ENCODE measurements at places on chromosomes 11 and 22.

- DNase-seq: peak; percentile 90
Measured at GRCh38 chr11:86041975-86042378, 26.9 kb downstream of the PICALM start.

DNA sequence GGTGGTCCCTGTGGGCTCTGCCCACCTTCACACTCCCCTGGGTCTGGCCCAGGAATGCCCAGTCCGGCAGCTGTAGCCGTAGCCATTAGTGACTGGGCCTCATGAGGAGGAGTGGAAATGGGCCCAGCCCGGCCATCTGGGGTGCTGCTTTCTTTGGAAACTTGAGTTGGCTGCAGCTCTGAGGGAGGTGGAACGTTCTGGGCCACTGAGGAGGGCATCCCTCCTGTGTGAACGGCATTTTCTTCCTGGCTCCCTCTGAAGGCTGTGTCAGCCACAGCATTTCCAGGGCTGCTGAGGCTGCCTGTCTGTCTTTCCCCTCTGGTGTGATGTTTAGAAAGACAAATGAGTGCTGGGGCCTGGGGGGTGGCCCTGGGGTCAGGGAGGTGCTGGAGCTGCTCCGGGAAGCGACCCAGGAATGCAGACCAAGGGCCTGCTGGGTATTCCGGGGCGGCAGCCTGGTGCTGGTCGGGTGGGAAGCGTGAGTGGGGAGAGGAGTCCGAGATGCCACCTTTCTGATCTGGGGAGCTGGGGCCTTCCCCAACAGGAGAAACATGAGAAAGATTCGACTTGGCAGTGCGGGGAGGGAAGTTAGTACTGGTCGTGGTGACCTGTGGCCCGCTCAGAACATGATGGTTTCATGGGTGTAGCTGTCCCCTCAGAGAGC is 27.1 kb downstream of the PTDSS2 start:
- DNase-seq: peak; percentile 10

DNA sequence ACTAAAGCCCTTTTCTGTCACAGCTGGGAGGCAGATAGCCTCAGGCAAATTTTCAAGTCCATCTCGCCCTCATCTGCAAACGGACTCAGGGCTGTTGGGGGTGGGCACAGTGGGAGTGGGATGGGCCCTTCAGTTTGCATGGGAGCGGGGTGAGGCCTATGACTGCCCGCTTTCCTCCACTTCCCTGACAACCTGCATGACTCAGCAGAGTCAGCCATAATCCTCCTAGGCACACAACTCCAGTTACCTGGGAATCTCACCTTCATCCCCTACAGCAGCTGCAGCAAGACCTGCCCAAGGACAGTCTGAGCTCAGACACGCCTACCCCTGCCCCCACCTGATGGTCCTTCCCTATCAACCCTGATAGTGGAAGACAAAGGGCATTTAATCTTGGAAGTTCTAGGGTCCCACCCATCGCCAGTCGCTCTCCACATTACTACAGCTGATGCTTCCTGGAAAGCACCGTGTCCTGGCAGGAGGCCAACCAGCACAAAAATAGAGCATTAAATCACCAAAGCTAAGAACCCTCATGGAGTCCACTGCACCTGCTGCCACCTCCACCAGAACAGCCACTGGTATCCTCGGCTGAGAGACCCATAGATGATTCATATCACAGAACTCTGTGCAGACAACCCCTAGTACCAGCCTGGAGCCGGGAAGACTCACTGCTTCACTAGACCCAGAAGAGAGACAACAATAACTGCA is 319.3 kb downstream of the DCDC1 start:
- no peak for DNase-seq

- DNase-seq: no peak
Measured at GRCh38 chr11:134385774-134386565, 26.1 kb downstream of the B3GAT1 start.

- no peak for DNase-seq
Measured at GRCh38 chr22:49202226-49202625, 625.4 kb downstream of the BRD1 start.

GRCh38 chr11:87545858-87546257 is 508.1 kb downstream of the TMEM135 start:
- DNase-seq: no peak

GRCh38 chr22:36237462-36238372 is 1.6 kb downstream of the APOL2 start:
- DNase-seq: no peak

DNA sequence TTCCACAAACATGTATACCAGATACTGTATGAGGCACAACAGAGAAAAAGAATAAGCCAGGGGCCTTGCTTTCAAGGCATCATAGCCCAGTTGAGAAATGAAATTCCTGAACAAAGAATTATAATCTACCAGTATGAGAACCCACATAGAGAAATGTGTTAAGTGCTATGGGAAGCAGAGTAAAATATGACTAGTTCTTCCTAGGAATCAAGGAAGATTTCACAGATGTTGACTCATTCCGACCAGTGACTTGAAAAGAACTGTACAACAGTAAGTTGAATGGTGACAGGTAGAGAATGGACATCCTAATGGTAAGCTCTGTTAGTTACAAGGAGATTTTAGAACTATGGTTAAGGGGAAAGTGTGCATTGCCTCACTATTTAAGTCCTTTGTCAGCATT is 102.6 kb downstream of the TRIM44 start:
- no peak for DNase-seq

GRCh38 chr11:129331217-129331616 is 44.4 kb upstream of the BARX2 start:
- no peak for DNase-seq

DNA sequence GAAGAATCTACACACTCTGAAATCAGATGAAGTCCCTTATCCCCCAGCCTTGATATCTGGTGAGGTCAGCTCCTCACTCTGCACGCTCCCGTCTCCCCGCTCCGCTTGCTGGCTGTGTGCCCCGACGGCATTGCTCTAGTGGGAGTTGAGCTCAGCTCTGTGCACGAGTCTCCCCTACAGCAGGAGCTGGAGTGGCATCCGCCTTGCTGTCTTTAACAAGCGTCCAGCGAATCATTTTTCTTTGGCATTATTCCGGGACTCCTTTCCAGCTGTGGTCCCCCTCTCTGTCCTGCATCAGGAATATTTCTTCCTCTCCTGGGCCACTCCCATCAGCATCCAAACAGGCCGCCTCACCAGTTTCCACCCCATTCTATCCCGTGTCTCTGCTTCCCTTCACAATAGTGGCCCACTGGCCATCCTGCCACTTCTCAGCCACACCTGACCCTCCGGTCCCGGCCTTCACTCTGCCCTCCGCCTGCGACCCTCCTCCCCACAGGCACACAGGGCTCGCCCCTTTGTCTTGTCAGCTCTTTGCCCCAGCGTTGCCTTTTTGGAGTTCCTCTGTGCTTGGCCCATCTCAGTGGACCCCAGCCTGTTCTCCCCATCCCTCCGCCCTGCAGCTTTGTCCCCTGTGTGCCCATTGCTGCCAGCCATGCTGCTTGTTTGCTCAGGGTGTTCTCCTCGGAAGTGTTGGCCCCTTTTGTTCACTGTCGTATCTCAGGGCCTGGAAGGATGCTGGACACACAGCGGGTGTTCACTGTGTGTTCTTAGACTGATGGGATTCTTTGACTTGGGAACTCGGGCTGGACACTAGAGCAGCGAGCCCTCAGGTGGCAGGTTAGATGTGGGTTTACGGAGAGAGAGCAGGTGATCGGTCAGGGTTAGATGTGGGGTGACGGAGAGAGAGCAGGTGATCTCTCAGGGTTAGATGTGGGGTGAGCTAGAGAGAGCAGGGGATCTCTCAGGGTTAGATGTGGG is 441.8 kb downstream of the TBC1D22A start:
- no peak for DNase-seq

GRCh38 chr22:37358917-37359316 is 68.4 kb downstream of the ELFN2 start:
- no peak for DNase-seq

- no peak for DNase-seq
Measured at GRCh38 chr11:101439488-101439887, 144.3 kb downstream of the TRPC6 start.

DNA sequence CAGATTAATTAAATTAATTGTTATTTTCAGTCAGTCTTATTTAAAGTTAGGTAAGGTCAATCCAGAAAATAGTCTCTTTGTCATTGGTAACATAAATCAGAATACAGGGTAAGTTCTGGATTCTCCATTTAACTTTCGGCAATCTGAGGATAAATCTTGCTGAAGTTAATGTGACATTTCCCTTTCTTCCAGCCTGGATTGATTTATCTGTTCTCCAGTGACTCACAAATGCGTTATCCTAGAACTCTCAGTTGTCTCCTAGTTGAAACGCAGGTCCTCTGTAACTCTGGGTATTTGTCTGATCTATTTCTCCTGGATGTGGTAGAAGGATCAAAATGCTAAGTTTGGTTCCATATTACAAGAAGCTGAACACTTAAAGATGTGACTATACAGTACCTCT is 21.0 kb downstream of the OR51E1 start:
- no peak for DNase-seq

- DNase-seq: no peak
Measured at GRCh38 chr11:1532014-1532586, 40.0 kb downstream of the DUSP8 start.

DNA sequence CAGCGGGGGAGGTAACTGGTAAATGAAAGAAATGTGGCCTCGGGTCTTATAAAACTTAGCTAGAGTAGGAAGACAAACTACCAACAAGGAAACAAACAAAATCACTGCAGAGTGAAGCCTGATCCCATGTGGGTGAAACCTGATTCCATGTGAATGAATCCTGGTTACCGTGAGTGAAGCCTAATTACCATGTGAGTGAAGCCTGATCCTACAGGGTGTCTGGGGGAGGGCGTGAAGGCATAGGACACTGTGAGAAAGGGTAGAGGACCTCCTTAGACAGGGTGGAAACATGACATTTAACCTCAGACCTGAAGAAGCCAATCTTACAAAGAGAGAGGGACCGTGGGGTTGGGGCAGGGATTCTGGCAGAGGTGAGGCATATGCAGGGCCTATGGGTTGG is 106.2 kb upstream of the USP47 start:
- DNase-seq: no peak

GRCh38 chr22:43080616-43081015 is 8.6 kb downstream of the TTLL1 start:
- DNase-seq: peak; percentile 5

DNA sequence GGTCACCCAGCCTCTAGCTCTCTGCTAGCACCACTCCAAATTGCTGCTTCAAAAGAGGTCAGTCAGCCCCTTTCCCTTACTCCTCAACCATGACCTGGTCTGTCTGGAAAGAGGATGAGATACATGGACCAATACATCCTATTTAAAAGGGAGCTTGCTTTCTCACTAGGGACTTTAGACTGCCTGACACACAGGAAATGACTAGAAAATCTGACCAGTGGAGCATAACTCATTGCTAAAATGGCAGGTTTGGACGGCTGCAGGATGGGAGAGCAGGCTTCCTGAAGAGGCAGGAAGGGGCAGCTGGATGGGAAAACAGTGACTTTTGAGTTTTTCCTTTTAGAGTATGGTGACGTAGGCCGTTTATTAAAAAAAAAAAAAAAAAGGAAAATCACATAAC is 25.3 kb downstream of the STIM1 start:
- DNase-seq: peak; percentile 70

- no peak for DNase-seq
Measured at GRCh38 chr11:120335556-120335907, 681 bp upstream of the ARHGEF12 start.

DNA sequence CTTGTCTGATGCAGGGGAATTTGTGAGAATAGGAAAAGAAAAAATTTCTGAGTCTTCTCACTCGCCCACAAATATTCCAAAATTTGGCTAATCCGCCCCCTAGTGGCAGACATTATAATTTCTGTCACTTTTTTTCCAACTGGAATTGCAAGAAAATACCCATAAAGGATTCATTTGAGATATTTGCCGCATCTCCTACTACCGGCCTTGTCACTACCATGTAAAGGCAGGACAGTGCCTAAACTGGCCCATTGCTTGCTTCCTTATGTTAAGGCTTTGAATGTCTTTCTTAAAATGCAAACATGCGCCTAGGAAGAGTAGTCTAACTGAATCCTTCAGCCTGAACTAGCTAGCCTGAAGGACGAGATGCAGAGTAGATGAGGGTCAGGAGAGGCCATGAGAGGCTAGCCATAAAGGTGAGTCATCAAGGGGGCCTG is 9.3 kb upstream of the CEP295 start:
- peak; percentile 6 for DNase-seq

GRCh38 chr11:67482275-67482826 is 475 bp upstream of the AIP start:
- no peak for DNase-seq

GRCh38 chr22:47289336-47289985 is 527.0 kb downstream of the TBC1D22A start:
- DNase-seq: no peak

- no peak for DNase-seq
Measured at GRCh38 chr22:31328544-31328960, 17.6 kb downstream of the PATZ1 start.

DNA sequence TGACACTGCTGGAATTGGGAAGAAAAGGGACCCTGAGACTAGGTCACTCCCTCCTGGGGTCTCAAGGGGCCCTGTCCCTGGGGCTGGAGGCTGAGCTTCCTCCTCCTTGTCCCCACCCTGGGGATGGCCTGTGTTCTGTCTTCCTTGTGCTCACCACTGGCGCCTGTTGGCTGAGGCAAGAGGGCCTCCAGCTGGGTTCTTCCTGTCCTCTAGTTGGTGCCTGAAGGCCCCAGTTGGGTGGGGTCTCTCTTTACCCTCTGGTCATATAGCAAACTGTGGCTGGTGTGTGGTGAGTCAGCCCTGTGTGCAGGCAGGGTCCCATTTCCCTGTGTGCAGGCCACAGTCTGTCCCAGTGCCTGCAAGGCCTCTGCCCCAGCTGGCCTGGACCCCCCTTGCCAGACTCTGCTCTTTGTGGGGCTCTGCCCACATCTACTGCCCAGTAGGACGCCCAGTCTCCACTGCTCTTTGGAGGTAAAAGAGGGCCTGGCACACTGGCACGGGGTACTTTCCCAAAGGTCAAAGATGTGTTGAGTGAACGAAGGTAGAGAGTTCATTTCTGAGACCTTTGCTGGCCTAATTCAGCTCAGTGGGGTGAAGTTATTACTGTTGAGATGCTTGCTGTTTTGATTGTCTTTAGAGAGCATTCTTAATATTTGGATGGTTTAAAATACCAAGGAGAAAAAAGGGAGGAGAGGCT is 55.1 kb upstream of the CLDN5 start:
- DNase-seq: no peak

DNA sequence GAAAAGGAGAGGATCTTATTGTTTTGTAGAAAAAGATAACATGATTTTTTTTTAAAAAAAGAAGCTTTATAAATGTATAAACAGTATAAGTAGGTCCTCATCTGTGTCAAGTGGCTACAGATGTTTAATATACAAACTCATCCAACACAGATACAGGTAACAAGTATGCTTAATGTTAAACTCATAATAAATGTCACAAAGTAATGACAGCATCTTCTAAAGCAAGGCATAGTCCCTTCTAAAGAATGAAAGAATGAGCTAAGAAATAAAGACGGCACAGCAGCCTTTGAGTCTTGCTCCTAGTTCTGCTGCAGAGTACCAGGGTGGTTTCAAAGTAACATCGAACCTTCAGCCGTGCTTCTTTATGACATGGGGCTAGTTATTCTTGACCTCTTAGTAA is 28.7 kb upstream of the BLID start:
- no peak for DNase-seq

- no peak for DNase-seq
Measured at GRCh38 chr11:43998308-43998707, 49.5 kb upstream of the ACCSL start.
